ENCODE measurements at places on chromosomes 16 and 17.

GRCh38 chr16:78198288-78198687, 98.8 kb downstream of the WWOX start:
- DNase-seq: no peak

DNA sequence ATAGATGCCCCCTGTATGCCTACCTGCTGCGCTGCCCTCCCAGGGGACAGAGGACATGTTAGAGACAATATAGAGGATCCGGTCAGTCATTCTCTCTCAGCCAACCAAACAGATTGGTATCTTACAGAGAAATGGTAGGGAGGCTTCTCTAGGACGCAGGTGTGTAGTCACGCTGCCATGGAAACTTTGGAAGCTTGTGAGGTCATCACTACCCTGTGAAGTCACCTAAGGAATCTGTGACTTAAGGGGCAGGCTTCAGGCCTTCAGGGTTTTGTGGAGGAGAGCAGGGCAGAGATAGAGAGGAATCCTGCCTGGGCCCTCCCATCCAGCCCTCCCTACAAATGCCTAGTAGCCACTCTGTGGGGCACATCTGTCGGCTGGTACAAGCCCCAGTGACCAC, at the start of gene DPEP2NB:
DPEP2NB (minus strand) TSS at position 231 of the 400 bp plus-strand sequence; CDS start at position 90, 141 bp downstream.
- DNase-seq: no peak

DNA sequence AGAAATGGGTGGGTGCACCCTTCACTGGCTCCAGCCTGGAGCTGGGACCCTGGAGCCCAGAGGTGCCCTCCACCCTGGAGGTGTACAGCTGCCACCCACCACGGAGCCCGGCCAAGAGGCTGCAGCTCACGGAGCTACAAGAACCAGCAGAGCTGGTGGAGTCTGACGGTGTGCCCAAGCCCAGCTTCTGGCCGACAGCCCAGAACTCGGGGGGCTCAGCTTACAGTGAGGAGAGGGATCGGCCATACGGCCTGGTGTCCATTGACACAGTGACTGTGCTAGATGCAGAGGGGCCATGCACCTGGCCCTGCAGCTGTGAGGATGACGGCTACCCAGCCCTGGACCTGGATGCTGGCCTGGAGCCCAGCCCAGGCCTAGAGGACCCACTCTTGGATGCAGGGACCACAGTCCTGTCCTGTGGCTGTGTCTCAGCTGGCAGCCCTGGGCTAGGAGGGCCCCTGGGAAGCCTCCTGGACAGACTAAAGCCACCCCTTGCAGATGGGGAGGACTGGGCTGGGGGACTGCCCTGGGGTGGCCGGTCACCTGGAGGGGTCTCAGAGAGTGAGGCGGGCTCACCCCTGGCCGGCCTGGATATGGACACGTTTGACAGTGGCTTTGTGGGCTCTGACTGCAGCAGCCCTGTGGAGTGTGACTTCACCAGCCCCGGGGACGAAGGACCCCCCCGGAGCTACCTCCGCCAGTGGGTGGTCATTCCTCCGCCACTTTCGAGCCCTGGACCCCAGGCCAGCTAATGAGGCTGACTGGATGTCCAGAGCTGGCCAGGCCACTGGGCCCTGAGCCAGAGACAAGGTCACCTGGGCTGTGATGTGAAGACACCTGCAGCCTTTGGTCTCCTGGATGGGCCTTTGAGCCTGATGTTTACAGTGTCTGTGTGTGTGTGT, 46.8 kb downstream of the IL21R start:
- DNase-seq: no peak

GRCh38 chr17:63426917-63427308, 19.2 kb downstream of the CYB561 start:
- DNase-seq: peak; percentile 27

DNA sequence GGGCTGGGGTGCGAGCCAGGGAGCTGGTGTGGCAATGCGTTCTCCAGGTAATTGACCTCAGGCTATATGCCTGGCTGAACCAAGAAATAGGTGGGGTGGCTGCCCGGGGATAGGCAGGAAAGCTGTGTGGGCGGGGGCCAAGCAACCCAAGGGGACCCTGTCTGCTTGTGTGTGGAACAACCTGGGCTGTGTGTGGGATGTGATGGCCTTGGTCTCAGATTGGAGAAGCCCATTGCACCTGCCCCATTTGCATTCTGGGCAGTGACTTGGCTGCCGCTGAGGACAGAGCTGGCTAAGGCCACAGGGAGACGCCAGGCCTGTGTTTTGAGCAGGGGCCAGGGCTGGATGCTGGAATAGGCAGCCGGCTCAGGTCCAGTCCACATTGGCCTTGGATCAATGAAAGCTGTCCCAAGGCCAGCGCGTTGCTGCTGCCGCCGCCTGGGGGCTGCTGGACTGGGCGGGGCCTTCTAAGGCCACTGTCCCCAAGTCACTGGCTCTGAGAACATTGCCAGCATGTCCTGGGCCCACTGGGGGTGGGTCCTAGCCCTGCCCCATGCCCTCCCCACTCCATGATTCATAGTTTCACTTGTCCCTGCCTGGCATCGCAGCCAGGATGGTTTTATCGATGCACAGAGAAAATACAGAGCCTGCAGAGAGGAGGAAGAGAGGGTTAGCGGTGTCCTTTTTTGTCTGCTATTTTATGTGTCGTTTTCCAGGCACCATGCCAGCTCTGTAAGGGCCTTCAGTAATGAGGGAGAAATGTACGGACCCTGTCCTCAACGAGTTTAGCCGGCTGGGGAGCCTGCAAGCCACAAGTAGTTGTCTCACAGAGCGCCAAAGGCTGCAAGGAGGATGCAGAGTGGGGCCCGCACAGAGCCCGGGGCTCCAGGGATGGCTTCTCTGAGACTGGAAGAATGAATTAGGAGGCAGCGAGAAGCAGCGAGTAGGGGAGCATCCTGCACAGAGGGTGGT, 43.9 kb downstream of the NKD1 start:
- DNase-seq: peak; percentile 78

GRCh38 chr17:48878920-48879898, 13.4 kb upstream of the ATP5MC1 start:
- peak; percentile 39 for DNase-seq

- DNase-seq: no peak
Observed at GRCh38 chr17:3982113-3982512, 17.9 kb upstream of the ATP2A3 start.

DNA sequence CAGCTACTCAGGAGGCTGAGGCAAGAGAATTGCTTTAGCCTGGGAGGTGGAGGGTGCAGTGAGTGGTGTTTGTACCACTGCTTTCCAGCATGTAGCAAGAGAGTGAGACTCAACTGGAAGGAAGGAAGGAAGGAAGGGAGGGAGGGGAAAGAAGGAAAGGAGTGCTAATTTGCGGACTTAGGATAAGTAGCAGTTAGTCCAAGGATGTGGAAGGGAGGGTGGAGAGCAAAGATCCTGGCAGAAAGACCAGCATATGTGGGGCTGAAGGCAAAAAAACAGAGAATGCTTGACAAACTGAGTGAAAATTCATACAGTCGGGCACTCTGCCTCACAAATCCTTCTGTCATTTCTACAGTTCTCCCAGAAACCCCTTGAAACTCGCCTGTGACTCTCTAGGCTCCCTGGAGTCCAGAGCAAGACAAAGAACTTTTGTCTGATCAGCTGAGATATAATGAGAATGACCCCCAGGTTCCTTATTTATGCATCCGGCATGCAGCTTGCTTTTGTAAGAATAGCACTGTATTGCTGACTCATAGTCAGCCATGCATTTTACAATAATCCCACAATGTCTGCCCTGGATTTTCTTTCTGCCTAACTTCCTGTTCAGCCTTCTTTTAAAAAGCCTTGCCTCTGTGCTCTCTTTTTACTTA, 31.5 kb downstream of the CDK5RAP3 start:
- no peak for DNase-seq

GRCh38 chr17:64245218-64246145, 17.6 kb downstream of the TEX2 start:
- DNase-seq: no peak

DNA sequence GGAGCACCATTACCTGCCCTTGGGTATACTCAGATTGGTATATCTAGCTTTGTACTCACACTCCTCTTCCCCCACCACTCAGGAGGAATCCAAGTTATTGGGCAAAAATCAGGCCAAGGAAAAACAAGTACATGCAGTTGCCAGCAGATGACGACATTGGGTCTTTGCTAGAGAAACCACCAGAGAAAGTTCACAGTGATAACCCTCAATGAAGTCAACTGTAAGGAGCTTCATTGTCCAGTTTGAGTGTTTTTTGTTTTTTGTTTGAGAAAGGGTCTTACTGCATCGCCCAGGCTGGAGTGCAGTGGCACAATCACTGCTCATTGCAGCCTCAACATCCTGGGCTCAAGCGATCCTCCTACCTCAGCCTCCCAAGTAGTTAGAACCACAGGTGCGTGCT, 34.6 kb upstream of the TOX3 start:
- no peak for DNase-seq

GRCh38 chr17:49361129-49361901, 735 bp downstream of the ZNF652 start:
- DNase-seq: peak; percentile 68

DNA sequence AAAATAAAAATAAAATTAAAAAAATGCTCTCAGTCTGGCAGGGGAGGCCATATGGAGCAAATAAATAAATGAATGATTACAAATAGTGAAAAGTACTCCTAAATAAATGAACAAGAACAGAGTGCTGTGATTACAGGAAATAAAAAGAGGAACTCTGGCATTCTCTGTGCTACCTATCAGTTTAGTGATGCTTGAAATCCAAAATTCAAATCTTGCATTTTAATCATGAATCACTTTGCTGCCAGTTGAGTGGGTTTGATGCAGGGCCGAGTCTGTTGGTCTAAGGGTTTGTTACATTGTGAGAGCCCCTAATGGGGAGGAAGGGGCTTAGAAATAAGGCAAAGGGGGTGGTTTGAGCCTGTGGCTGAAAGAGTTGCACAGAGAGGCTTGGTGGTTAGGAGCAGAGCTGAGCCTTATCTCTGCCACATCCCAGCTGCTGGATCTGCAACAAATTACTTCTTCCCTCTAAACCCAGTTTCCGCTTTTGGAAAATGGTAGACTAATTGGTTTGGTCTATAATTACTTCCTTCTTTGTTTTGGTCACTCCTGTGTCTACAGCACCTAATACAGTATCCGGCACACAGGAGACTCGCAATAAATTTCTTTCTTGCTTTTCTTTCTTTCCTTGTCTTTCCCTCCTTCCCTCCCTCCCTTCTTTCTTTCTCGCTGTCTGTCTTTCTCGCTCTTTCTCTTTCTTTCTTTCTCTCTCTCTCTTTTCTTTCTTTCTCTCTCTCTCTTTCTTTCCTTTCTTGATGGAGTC, 6.3 kb upstream of the ABCC1 start:
- DNase-seq: no peak

GRCh38 chr17:78130437-78131101, at the start of gene TMC8:
Gene TMC8, plus strand, starts transcription at chr17:78130771. Its CDS starts 818 bp downstream, at chr17:78131589.
- DNase-seq: peak; percentile 52

GRCh38 chr16:69830534-69831211, 68.5 kb downstream of the WWP2 start:
- DNase-seq: no peak

DNA sequence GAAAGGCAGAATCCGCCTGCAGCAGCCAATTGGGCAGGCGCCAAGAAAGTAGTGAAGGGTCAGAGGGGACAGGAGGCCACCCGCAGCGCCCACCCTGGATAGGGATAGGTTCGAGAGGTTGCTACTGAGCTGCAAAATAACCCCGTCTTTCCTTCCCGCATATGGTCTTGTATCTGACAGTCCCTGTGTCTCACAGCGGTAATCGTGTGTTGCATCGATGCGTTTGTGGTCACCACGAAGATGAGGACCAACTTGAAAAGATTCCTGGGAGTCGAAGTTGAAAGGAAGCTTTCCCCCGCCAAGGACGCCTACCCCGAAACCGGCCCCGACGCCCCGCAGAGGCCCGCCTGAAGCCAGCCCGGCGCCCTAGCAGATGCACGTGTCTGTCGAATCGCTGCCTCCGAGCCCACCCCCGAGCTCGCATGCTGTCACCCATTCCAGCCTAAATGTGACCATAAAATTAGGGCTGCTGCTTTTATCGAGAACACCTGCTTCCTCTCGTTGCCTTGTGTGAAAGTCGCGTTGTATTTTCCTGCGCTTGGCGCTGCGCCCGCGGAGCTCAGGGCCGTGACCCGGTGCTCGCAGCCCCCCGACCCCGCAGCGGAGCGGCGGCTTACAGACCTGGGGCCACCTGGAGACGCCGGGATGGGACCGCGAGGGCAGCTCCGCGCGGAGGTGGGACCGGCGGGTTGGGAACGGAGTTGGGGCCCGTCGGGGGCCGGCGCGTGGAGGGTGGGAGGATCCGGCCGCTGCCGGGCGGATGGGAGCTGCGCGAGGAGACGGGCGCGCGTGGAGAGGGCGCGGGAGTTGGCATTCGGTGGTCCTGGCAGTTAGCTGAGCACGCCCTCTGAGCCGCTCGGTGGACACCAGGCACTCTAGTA, at the start of gene CMTM2:
CMTM2 (plus strand) TSS at position 813 of the 881 bp plus-strand sequence. CDS start 145 bp downstream, outside the sequence.
- peak; percentile 70 for DNase-seq

- no peak for DNase-seq
Observed at GRCh38 chr17:41519501-41520224, 973 bp upstream of the KRT15 start.

GRCh38 chr16:55017321-55017720, 86.7 kb downstream of the IRX5 start:
- DNase-seq: no peak

DNA sequence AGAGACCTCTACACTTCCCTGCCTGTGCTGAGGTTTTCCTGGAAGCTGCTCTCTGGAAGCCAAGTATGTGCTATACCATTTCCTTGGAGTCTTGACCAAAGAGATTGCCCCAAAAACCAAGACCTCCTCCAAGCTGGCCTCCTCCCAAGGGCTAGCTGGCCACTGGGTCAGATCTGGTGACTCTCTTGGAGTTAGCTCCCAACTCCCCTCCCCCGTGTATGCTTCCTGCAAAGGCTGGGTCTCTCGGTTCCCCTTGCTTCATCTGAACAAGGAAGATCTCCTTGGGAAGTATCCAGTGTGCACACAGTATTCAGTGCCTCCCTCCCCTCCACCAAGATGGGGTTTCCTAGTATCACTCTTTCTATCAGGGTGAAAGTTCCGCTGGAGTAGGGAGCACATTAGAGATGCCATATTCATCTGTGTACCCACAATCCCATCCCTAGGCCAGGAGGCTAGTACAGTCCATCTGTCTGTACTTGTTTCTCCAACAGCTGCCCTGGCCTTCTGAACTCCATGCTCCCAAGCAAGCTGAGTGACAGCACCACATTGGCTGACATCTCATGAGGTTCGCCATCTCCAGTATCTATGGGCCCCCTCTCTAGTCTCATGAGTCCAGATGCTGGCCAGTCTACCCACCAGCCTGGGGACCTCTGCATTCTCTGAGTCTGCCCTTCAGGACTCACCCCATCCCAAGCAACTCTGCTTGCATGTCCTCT, 3.2 kb downstream of the GAS7 start:
- no peak for DNase-seq

GRCh38 chr16:82643136-82643535, 16.4 kb downstream of the CDH13 start:
- DNase-seq: no peak

- DNase-seq: no peak
Observed at GRCh38 chr17:80774643-80775281, 216.9 kb upstream of the CHMP6 start.

DNA sequence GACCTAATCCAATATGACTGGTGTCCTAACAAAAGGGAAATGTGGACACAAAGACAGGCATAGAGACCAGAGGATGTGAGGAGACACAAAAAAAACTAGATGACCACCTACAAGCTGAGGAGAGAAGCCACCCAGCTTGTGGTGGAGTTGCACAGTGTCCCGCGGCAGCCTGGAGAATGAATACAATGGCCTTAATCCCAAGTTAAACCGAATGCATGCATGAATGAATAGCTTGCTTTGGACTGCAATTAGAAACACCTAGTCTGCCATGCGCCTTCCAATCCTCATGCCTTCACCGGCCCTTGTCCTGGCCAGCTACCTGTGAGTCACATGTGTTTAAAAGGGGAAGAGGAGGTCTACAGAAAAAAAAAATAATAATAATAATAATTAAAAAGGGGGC, 72.0 kb downstream of the CNGB1 start:
- no peak for DNase-seq

GRCh38 chr16:85612191-85612800, 826 bp upstream of the GSE1 start:
- DNase-seq: peak; percentile 92
